NCI-H2107 (cell line): ENCODE measurements at places on chromosomes 13 and 19.
A peak's percentile ranks its signal among the peaks of the same experiment; 100 is the strongest.

- DNase-seq: no peak
These were observed 29.0 kb downstream of the LILRB4 start for GRCh38 chr19:54691582-54692297.

DNA sequence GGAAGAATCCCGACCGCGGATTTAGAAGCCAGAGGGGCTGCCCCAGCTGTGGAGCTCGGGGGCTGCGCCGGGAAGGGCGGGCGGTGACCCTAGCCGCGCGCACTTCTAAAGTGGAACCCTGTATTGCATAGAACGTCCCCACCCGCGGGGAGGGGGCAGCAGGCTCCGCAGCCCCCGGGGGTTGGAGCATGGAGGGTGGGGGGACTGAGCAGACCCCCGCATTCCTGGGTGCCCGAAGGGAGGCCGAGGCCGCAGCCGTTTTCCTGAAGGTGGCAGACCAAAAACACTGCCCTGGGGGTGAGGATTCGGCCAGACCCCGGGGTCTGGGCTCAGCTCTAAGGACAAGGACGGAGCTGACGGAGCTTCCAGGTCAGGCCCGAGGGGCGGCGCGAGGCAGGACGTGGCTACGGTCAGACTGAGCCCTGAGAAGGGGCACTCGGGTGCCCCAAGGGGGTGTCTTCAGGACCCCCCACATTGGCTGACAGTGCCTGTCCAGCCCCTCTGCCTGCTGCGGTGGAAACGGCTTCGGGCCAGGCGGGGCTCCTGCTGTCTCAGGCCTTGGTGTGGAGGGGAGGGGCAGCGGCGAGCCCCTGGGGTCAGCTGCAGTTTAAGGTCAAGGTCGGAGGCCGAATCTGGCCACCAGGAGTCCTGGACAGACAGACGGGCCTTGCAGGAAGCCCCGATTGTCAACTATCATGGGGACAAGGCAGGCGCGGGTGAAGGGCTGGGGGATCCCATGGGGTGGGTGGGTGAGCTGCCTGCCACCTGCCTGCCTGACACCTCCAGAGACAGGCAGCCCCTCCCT, 12.6 kb downstream of the MKNK2 start:
- no peak for DNase-seq

- DNase-seq: no peak
These were observed 9.0 kb upstream of the PRKD2 start for GRCh38 chr19:46725859-46726393.

DNA sequence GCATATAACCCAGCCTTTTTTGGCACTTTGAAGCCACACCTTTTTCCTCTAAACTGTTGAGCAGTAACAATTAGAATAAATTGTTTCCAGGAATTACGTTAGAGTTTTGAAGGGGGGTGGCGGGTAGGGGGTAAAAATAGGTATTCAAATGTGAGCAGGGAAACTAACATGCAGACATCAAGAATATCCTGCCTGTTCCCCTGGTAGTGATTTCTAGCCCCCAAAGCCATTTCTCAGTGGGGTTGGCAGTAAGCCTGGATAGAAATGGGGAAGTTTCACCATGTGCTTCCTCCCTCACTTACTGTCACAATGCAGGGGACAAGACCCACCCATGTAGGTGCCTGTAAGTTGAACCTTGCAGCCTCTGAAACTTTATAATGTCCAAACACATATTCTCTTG, 3.8 kb downstream of the DOCK9 start:
- DNase-seq: no peak

- no peak for DNase-seq
These were observed 16.1 kb upstream of the MADCAM1 start for GRCh38 chr19:480016-480855.

DNA sequence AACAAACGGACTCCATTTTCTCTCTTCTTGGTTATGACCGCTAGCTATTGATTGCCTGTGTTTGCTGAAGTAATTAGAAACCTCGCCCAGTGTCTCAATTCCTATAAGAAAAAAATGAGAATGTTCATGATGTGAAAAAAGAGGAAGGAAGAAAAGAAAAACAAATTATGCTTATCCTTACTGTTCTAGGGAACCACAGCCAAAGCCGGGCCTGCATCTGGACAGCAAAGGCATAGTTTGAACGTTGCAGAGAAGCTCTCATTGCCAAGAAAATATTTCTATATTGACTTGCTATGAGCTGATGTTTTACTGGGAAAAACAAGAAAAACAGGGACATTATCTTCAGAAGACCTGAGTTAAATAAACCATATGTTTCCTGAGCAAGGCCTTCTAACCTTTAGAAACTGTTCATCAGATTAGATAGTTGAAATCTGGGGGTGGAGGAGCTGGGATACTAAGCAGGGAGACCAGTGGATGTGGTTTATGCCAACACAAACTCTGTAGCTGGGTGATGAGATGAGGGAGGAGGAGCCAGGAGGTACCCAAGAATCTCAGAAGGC, 55.0 kb downstream of the EFNB2 start:
- no peak for DNase-seq

GRCh38 chr13:79995334-79995733, 345.6 kb downstream of the SPRY2 start:
- no peak for DNase-seq

GRCh38 chr13:51769455-51770127, 34.4 kb downstream of the DHRS12 start:
- no peak for DNase-seq

DNA sequence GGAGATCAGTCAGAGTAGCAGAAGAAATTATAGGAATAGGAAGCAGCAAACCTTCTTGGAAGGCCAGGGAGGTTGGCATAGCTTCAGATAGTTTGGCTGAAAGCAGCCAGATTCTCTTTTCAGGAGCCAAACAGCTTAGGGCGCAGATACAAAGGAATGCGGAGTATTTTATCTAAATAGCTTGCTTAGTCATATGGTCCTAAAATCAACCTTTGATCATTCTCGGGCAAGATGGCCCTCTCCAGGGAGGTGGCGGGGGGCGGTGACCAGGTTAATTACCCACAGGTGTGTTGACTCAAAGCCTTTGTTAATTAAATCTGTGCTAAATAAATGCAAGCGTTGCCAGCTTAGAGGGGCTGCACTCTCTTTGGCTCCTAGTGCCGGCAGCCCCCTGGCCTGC, 12.5 kb upstream of the NCR1 start:
- no peak for DNase-seq

DNA sequence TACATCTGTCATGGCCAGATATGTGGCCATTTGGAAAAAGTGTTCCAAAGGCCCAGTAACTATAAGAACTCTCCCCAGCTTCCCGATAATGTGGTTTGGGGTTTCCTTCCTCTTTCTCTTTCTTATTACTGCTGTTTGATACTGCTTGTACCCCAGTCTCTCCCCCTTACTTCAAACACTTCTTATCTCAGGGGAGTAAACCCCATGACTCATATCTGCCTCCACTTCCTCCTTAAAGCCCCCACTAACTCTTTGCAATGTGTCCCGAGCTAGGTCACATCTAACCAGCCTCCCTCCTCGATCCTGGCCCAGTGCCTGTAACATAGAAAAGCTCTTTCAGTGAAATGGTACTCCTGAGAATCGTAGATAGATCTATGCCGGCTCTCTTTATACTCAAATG, 82.4 kb upstream of the STARD13 start:
- DNase-seq: no peak

DNA sequence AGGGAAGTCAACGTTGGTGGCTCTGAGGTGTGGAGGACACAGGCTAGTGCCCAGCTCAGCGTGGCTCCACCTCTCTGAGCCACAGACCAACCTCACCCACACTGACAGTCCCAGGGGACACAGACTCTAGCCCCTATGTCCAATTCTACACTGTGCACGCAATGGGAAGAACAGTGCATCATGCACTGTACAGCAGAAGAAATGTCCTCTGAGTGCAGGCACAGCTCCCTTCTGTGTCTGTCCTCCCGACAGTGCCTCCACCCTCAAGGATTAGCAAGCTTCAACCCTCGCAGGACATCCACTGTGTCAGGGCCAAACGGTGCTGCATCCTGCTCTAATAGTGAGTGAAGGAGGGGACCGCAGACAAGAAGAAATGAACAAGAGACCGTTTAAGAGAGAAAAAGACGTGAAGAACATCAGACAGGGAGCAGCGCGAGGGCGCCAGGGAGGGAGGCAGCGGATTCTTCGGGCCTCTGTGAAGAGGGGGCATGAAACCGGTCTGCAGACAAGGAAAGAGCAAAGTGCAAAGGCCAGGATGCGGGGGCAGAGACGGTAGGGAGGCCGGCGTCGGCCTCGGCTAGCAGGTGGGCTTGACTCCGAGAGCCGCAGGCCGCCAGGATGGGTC, 681 bp downstream of the ZNF837 start:
- DNase-seq: no peak

GRCh38 chr13:74004109-74004508, 130.1 kb downstream of the KLF12 start:
- no peak for DNase-seq

- DNase-seq: no peak
These were observed 242.6 kb downstream of the NDFIP2 start for GRCh38 chr13:79723519-79724024.

DNA sequence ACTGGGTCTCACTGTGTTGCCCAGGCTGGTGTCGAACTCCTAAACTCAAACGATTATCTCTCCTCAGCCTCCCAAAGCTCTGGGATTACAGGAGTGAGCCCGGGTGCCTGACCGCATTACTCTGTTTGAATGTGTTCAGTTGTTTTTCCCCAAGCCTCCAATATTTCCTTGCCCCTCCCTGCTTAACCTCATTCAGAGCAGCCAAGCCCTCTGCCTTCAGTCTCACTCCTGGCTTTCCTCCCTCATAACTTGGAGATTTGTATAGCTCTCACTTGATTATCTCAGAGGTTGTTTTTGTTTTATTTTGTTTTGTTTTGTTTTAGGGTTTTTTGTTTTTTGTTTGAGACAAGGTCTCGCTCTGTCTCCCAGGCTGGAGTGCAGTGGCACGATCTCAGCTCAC, 11.4 kb downstream of the EPHX3 start:
- no peak for DNase-seq

GRCh38 chr13:88932950-88933349, 1261.8 kb downstream of the SLITRK5 start:
- DNase-seq: no peak

DNA sequence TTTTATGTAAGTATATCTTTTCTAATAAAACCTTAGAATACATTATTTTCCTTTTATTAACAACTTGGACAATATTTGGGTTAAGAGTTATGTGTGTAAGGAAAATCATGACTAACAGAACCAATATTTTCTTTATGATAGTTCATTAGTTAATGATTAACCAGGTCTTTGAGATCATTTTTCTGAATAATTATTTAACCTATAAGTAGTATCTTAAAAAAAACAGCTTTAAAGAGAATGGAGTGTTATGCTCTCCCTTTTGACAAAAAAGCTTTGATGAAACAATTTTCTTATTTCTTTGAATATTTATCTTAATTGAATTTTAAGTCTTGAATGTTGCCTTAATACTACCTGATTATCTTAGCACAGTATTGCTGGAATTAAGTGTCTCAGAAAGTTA, 3.8 kb downstream of the SLAIN1 start:
- DNase-seq: no peak

GRCh38 chr13:100235311-100235901, 146.5 kb downstream of the PCCA start:
- DNase-seq: peak; percentile 10

DNA sequence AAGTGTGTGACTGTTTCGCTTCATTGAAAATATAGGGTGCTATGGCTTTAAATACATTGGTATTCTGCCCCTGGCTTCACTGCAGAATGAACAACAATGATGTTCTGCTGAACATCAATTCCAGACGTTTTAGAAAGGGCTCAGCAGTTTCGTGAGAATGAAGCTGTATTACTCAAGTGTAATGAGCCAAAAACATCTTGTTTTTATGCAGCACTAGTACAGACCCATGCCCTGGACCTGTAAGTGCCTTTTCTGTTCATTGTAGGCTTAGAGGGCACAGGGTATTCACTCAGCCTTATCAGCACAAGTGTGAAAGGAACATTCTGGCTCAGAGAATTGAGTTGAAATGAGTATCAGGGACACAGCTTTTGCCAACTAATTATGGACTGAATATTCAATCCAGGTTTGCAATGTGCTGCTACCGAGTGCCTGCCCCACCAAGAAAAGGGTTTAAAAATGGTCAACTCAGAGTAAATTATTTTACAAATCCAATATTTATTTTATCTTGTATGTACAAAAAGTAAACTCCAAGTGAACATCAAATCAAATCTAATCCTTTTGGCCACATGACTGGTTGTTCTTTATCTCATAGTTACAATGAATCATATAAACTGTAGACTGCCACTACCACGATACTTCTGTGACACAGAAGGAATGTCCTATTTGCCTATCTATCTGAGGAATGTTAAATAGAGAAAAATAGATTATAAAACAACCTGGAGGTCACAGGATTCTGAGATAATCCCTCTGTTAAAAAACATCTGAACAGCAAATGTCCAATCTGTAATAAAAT, 362.8 kb downstream of the NALCN start:
- DNase-seq: no peak

DNA sequence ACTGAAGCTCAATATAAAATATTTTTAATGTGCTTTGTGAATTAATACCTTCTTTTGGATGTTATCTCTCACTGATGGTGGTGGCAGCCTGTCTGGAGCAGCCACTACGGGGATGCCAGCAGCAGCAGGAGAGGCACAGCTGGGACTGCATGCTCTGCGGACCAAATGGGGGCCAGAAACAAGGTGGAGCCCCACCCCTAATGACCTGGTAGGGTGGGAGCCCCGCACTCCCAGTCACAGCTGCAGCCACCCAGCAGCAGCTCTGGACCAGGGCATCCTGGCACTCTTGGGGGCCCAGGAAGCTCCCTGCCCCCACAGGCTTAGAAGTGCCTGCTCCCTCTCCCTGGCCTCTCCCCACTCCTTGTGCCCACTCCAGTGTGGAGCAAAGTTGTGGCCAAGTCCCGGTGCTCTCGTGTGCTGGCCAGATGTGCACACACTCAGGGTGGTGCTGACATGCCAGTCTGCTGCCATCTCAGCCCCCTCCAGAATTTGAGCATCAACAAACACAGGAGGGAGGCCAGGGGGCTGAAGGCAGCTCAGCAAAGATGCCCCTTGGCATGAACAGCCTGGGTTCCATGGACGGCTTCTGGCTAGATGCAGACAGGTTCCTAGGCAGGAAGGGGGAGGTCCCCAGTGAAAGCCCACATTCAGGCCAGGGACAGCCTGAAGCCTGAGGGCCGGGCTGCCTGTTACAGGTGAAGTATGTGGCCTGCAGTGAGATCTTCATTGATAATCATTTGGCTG, 696.7 kb upstream of the SLITRK5 start:
- DNase-seq: no peak

DNA sequence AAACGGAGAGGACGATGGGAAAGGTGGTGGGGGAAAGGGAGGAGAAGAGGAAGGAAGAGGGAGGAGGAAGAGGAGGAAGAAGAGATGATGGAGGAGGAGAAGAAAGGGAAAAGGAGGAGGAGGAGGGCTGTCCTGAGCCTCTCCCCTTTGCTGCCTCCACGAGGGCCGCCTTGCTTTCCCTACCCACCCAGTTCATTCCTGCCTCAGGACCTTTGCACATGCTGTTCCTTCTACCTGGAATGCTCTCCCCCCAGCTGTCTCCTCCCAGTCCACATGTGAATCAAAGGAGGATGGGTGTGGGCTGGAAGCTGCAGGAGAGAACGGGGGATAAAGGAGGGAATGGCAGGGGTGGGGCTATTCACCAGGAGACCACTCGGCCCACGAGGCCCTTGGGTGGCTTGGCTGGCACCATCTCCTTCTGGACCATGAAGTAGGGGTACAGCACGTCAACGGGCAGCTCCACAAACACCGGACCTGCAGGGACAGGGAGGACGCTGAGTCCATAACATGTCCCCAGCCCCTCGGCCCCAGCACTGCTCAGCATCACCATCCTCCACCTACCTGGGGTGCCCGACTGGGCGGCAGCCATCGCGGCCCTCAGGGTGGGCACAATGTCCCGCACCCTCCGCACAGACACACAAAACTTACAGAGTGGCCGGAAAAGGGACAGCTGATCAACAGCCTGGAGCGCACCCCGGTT, 15.3 kb downstream of the SYDE1 start:
- DNase-seq: no peak

GRCh38 chr19:40210889-40211288, 7.3 kb downstream of the TTC9B start:
- no peak for DNase-seq
